ENCODE measurements at places on chromosomes 4 and X.

DNA sequence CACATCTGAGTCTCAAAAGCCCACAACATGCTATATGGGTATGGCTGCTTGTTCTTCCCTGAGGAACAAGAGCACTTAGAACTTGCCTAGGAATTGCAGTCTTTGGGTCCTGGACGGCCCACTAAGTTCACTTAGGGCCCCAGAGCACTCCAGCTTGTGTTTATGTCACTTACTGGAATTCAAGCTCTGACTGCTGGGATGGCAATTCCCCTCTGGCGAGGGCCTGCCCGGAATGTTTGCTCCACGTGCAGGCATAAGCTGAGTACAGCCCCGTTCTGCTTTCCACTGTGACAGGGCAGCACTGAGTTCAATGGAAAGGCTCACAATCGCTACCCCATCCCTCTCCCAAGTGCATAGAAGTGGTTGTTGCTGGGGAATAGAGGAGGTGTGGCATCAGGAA, 25.9 kb upstream of the RASSF6 start:
- DNase-seq = no peak

GRCh38 chr4:3739577-3739976, 26.6 kb upstream of the ADRA2C start:
- DNase-seq = no peak

DNA sequence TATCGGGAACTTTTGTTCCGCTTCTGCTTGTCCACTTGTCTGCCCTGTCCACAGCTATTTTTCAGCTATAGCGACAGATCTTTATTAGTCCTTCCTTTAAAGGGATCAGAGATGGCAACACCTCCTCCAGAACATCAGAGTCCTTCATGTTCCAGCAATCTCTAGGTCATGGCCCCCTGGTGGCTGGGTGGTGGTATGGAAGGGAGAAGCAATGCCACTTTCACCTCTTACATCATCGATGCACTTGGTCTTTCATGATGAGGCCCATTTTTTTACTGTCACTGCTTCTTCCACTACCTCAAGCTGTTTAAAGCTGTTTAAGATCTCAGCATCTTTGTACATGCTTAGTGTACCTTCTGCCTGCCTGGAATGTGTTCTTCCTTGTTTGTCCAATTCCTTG, 106.7 kb downstream of the ARHGAP6 start:
- no peak for DNase-seq

DNA sequence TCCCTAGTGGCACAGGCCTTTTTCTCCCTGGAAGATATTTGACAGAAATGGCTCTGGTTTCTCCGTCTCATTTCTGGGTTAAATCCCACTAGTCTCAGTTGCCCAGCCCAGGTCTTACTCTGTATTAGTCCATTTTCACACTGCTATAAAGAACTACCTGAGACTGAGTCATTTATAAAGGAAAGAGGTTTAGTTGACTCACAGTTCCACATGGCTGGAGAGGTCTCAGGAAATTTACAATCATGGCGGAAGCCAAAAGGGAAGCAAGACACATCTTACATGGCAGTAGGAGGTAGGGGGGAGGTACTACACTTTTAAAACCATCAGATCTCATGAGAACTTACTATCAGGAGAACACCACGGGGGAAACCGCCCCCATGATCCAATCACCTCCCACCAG, 81.9 kb downstream of the FHDC1 start:
- DNase-seq = no peak

- peak; percentile 71 for DNase-seq
Observed at GRCh38 chr4:8403173-8403753, 37.3 kb downstream of the ACOX3 start.

GRCh38 chrX:10457092-10457491, 163.3 kb downstream of the MID1 start:
- DNase-seq = no peak

GRCh38 chr4:155371432-155372043, 5.2 kb downstream of the MAP9 start:
- peak; percentile 6 for DNase-seq

DNA sequence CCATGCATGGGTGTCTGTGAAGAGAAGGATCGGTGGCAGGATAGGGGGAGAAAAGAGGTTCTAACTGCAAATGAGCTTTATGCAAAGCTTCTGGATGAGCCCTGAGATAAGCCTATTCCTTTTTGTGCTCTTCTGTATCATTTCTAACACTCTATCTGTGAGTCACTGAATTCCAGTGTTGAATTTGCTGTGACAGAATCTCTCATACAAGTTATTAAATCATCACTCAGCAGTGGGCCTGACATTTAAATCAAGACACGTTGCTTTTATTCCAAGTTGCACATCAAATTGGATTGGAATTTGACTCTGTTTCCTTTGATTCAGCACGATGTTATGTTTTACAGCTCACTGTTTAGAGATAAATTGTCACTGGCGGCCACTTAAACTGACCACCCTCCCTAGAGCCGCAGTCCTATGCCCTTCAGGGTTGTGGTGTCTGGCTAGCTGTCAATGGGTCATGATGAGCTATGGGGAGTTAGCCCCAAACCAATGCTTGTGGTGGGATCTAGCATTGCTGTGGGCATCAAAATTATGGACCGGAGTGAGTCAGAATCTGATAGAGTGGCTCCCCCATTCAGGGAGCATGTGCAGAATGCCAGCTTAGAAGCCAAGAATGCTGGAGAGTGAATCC, 42.7 kb downstream of the LHFPL1 start:
- DNase-seq = no peak

DNA sequence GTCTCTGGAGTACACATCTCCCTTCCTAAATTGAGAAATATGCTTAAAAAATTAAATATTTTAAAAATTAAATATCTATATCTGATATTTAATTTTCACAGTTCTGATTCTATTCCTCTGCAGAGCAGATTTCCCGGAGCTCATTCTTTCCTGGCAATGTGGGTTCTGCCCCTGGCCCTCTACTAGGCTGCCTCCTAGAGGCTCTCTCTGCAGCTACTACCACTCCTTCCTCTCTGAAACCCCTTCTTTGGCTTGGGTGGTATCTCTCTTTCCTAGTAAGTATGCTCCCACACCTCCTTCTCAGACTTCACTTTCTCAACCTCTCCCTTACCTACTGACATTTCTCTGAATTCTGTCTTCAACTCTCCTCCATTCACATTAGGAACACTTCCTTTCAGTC, 45.3 kb downstream of the RPGR start:
- no peak for DNase-seq

DNA sequence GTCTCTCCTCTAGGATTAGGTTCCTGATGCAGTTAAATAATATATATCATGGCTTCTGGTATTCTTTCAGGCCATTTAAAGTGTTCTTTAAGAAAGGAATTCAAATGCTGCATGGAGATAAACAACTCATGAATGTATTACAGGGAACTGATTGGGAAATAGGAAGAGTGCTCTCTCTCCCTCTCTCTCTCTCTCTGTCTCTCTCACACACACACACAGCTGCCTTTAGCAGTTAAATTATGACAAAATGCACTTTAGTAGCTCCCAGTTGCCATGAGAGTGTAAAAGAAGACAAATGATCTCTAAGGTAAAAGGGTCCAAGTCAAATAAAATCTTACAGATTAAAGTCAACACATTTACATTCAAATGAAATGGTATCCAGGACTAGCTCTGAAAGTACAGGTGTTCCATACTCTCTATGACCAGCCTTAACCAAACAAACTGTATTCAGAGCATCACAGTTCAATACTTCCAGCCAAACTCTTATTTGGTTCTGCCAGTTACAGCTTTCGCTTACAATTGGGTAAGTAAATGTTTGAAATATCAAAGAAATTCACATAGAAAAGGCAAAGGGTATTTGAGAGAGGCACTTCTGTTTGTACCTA, 94.7 kb upstream of the CXXC4 start:
- DNase-seq = no peak

Data from NCI-H1694 treated with DMSO at 0.1 percent for 48 hours (cell line).